ENCODE measurements at places on chromosomes 4 and X.

DNA sequence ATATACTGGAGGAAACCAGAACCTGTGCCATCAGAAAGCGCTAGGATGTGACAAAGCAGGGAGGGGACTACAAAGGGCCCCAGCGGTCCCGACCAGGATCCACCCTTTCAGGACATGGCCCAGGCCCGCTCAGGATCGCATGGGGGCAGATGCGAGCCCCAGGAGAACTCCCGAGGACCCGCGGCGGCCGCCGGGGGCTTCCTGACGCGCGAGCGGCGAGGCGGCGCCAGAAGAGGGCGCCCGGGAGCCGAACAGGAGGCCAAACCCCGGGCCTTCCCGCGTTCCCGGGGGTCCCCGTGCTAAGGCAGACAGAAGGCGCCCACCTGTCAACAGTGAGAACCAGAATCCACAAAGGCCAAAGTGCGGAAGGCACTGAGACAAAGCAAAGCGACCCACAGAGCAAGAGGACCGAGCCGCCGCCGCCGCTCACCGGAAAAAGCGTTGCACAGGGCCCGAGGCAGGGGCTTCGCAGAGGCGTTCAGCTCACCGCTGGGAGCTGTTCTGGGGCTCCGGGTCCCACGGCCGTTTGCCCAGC is 7.3 kb upstream of the OPN1LW start:
- DNase-seq: peak; percentile 74

DNA sequence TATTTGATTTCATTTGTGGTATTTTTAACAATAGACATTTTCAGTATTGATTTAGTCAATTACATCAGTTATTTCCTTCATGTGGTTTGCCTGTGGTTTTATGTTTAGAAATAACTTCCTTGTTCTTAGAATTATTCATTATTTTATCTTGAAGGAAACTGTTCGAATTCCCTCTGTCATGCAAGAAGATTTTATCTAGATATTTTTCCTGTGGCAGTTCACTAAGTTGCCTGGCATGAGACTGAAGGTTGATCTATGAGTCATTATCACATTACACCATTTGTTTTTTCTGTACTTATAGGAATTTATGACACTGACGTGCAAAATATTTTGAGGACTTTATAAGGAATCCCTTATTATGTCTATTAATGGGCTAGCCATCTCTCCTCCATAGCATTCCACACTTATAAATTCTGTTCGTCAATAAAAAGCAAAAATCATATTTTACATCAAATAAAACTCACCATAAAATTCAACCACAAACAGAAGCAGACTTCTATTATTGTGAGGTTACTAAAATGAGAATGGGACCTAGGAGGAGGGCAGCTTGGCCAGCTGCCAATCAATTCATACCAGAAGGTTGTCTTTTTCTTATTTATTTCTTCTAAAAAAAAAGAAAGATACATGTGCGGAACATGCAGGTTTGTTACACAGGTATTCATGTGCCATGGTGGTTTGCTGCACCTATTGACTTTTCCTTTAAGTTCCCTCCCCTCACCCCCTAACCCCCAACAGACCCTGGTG is 179.0 kb downstream of the KCNIP4 start:
- DNase-seq: no peak

DNA sequence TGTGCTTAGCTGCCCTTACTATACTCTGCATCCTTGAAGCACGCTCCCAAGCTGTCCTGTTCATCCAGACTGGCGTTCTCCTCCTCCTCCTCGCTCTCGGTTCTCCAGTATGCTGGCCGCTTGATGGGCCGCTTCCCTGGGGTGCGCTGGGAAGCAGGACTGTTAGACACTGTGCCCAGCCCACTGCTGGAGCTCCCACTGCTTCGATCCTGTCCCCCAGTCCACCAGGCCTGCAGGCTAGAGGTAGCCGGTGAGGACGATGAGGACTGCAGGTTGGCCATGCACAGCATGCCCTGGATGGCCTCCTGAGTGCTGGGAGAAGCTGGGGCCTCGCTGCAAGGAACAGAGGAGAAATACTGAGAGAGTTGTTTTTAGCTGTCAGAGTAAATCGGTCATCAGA is 59.4 kb downstream of the PHF8 start:
- DNase-seq: no peak

DNA sequence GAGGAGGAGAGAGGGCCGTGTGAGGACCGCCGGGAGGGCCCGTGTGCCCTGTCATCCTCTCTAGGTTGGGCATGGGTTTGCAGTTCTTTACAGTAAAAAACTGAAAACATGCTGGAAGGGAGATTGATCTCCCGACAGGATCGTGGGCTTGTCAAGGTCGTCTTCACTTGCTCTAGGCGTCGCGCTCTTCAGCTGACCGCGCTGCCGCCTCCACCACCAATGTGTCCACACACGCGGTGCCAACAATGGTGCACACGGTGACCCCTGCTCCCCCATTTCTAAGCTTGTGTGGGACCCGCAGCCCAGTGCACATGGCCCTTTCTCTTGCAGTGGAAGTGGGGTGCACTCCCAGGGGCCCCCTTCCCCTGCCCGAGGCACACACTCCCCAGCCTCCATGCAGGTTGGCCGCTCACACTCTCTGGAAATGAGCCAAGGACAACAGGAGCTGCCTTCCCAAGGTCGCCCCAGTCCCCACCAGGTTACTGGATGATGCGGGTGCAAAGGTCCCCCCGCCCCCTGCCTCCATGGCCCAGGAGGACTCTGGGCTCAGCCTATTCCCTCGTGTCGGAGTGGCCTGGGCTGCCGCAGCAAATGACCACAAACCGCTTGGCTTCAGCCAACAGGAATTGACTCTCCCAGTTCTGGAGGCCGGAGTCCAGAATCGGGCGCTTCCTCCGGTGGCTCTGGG is 1.7 kb upstream of the ZFP92 start:
- no peak for DNase-seq

- DNase-seq: peak; percentile 67
Observed at GRCh38 chr4:112284662-112285411, 867 bp downstream of the TIFA start.

GRCh38 chrX:130343411-130343810 is 3.7 kb downstream of the SLC25A14 start:
- DNase-seq: no peak

DNA sequence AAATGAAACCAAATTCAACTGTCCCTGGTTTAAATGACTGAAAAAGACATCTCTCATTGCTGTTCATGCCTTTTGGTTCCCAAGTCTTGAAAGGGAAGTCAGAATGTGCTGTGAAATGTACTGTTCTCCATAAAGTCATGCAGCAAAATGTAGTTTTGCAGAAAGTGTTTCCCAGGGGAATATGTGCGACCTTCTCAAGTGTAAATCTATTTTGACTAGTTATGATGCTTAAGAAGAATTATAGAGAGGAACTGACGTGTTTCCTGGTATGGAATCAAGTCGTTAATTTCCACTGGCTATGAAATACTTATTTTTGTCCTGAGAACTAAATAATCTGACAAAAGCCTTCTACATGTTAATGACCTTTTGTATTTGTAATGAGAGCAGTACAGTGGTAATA is 223.1 kb downstream of the CLCN4 start:
- no peak for DNase-seq

GRCh38 chr4:181677201-181677600 is 566.0 kb upstream of the TENM3 start:
- DNase-seq: no peak
